Right cardiac atrium (tissue), 5 donors: ENCODE measurements at places on chromosomes 7 and 10. TPM values are rescaled to one million over a fixed set of nuclear protein-coding genes. Genes with fewer than 3 reads are reported as not detected.

Gene HABP2
- total RNA-seq, result not detected

Gene HPSE2
- not detected for total RNA-seq

Gene FAM237B
- total RNA-seq, result not detected

Gene ARHGEF35
- total RNA-seq, result 2.8 TPM

Gene ZNF467
- 10.4 TPM for total RNA-seq

Gene GLCCI1
- total RNA-seq, result 8.3 TPM

Gene ACTR3C
- total RNA-seq, result 7.4 TPM

Gene KAT6B
- total RNA-seq, result 46.0 TPM

Gene PROSER2
- total RNA-seq, result 1.5 TPM

Gene LEP
- 0.17 TPM for total RNA-seq

Gene ATRNL1
- total RNA-seq, result 2.2 TPM

Gene CCDC3
- 15.2 TPM for total RNA-seq

Gene DPCD
- 15.6 TPM for total RNA-seq

Gene ASNS
- total RNA-seq, result 15.3 TPM

Gene PSPH
- 14.1 TPM for total RNA-seq

Gene AUTS2
- 11.4 TPM for total RNA-seq

Gene CXCL12
- total RNA-seq, result 114 TPM

Gene GIMAP5
- total RNA-seq, result 9.3 TPM

Gene NME8
- not detected for total RNA-seq

Gene IL2RA
- total RNA-seq, result 0.88 TPM

Gene ECHDC3
- total RNA-seq, result 70.1 TPM

Gene PLAU
- total RNA-seq, result 4.8 TPM

Gene ZNF853
- total RNA-seq, result 12.4 TPM

Gene NT5C2
- total RNA-seq, result 40.5 TPM

Gene NOS3
- 80.4 TPM for total RNA-seq

Gene SEMA3E
- 0.64 TPM for total RNA-seq

Gene INMT
- total RNA-seq, result 180 TPM

Gene WDFY4
- total RNA-seq, result 1.4 TPM

Gene TECPR1
- total RNA-seq, result 25.1 TPM

Gene CLIP2
- total RNA-seq, result 9.1 TPM

Gene LIPF
- total RNA-seq, result not detected

Gene LLCFC1
- total RNA-seq, result not detected

Gene CCNY
- total RNA-seq, result 69.4 TPM

Gene INHBA
- 21.9 TPM for total RNA-seq

Gene PHYHIPL
- 0.29 TPM for total RNA-seq

Gene CNTNAP2
- total RNA-seq, result not detected

Gene SCART1
- total RNA-seq, result 0.94 TPM

Gene ANKRD1
- total RNA-seq, result 1,980 TPM

Gene AKR1E2
- total RNA-seq, result 12.5 TPM

Gene PAPSS2
- total RNA-seq, result 10.9 TPM

Gene GNGT1
- not detected for total RNA-seq

Gene GNAT3
- not detected for total RNA-seq

Gene OR2A5
- total RNA-seq, result not detected

Gene LRGUK
- total RNA-seq, result 0.17 TPM

Gene CDHR1
- 7.4 TPM for total RNA-seq

Gene WDR86
- total RNA-seq, result 0.18 TPM

Gene FEZF1
- not detected for total RNA-seq
